Vagina (tissue), 2 donors: ENCODE measurements at places on chromosomes 6 and 20. TPM values are rescaled to one million over a fixed set of nuclear protein-coding genes. Genes with fewer than 3 reads are reported as not detected.
A peak's percentile ranks its signal among the peaks of the same experiment; 100 is the strongest.

GRCh38 chr6:66533921-66534404, 826.9 kb upstream of the EYS start:
- no peak for DNase-seq

GRCh38 chr6:105740946-105741645, 338.2 kb upstream of the PREP start:
- DNase-seq = no peak

ZSWIM3 gene
- 2.9 TPM for total RNA-seq

CST4 gene
- total RNA-seq = not detected

- no peak for DNase-seq
These were observed 59.1 kb upstream of the C20orf144 start for GRCh38 chr20:33602826-33603590.

DNA sequence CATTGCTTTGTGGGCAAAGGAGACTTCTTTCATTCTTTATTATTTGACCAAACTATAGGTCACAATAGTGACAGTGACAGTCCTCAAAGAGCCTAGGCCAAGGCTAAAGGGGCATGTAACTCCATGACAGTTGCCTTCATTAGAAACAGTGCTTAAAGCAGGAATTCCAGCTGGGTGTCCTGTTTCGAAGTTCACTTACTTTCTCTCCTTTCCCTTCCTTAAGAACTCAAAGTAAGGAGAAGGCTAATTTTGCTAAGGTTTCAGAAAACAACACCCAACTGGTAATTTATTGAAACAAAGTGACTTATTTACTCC, 48.1 kb upstream of the HEY2 start:
- DNase-seq = no peak

- no peak for DNase-seq
These were observed 93.8 kb downstream of the GPR63 start for GRCh38 chr6:96743496-96743895.

GRCh38 chr20:59087829-59088433, 45.3 kb upstream of the PRELID3B start:
- DNase-seq = no peak

DNA sequence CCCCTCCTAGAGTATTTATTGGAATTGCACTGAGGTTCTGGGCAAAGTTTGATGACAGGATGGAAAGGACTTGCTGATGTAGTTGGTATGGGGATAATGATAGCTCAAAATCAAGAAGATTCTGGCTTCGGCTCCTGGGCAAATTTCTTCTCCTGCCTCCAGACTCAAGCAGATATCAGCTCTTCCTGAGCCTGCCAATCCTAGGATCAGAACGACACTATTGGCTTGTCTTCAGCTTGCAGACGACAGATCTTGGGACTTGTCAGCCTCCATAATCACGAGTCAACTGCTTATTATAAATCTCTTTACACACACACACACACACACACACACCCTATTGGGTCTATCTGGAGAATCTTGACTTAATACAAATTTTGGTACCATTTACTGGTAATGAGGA, 131.1 kb downstream of the PREX1 start:
- no peak for DNase-seq

DEFB132 gene
- not detected for total RNA-seq

DNA sequence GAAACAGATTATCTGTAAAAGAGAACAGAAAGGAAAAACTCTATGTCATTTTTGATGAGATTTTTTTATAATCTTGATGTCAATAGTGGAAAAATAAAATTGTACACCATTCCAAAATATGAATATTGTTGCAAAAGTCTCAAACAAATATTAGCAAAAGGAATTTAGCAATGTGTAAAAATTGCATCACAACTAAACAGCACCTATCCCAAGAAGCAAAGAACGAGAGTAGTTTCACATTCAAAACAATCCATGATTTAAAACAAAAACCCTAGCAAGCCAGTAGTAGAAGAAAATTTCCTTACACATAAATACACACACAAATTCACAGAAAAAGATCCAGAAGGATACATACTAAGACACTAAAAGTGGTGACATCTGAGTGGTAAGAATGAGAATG, 38.4 kb downstream of the LCA5 start:
- DNase-seq = no peak

DNA sequence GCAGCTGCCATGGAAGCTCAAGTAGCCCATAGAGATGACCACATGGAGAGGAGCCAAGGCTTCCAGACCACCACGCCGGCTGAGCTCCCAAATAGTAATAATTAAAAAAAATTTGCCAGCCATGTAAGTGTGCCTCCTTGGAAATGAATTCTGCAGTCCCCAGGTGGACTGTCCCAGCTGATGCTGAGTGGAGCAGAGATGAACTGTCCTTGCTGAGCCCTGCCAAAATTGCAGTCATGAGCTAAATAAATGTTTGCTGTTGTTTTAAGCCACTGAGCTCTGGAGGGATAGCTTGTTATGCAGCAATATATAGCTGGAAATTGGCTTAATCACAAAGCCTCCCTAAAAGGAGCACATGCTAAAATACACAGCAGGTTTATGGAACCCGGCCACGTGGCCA, 55.6 kb upstream of the SNRPB2 start:
- no peak for DNase-seq

MROH8 gene
- 1.5 TPM for total RNA-seq

GRCh38 chr20:10560686-10561085, 113.1 kb downstream of the JAG1 start:
- DNase-seq = no peak

GRCh38 chr6:163751032-163751525, 336.6 kb downstream of the QKI start:
- no peak for DNase-seq

- DNase-seq = peak; percentile 98
These were observed 147.2 kb downstream of the VEGFA start for GRCh38 chr6:43916924-43917877.

EDN1 gene
- 7.1 TPM for total RNA-seq

RNF144B gene
- total RNA-seq = 6.9 TPM

- DNase-seq = no peak
These were observed 8.8 kb downstream of the MDFI start for GRCh38 chr6:41647061-41647511.

GRCh38 chr6:157990321-157991066, 8.8 kb downstream of the SYNJ2 start:
- DNase-seq = no peak

- DNase-seq = no peak
These were observed 45.9 kb upstream of the DUSP22 start for GRCh38 chr6:246352-246751.

- DNase-seq = peak; percentile 89
These were observed 8.4 kb downstream of the CYP21A2 start for GRCh38 chr6:32046450-32047083.

DNA sequence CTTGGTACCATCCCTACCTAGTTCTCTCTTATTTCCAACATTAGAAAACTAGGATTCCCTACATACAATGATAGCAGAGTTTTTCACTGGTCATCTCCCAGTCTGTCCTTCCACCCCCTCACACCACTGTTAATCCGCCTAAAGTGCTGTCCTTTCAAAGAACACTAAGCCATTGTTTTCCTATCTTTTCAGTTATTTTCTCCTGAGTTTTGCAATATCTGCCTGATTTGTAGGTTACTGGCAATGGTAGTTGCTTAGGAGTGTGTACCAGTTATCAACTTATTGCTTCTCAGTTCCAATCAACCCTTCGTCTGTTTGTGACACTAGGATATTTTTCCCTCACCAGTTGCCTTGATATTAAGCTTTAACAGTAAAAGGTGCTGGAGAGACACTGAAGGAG, 135.0 kb downstream of the EPM2A start:
- DNase-seq = no peak

- DNase-seq = no peak
These were observed 298.2 kb upstream of the MARCKS start for GRCh38 chr6:113558966-113559365.
